ENCODE measurements at places on chromosomes 2 and 18.
A peak's percentile ranks its signal among the peaks of the same experiment; 100 is the strongest.

GRCh38 chr2:19408592-19408991 is 50.2 kb upstream of the OSR1 start:
- DNase-seq, result no peak

GRCh38 chr18:49031511-49032188 is 80.9 kb upstream of the SMAD7 start:
- no peak for DNase-seq

DNA sequence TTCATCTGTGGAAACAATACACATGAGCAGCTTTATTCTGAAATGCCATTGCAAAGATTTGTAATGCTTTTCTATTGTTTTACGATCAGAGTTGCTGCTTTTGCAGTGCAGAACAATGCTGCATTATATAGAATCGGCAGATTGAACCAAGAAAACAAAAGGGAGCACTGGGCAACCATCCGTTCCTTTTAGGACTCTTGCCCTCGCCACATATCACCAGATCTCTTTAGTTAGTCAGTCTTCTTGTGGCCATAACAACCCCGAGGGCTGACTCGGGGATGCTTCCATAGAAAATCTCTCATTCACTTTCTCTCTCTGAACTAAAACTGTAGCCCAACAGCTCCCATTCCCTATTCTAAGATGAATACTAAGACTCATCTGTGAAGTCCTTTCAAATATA is 340.4 kb downstream of the NRXN1 start:
- DNase-seq, result peak; percentile 35

- DNase-seq, result no peak
Observed at GRCh38 chr18:11901826-11902438, 6.2 kb downstream of the MPPE1 start.

DNA sequence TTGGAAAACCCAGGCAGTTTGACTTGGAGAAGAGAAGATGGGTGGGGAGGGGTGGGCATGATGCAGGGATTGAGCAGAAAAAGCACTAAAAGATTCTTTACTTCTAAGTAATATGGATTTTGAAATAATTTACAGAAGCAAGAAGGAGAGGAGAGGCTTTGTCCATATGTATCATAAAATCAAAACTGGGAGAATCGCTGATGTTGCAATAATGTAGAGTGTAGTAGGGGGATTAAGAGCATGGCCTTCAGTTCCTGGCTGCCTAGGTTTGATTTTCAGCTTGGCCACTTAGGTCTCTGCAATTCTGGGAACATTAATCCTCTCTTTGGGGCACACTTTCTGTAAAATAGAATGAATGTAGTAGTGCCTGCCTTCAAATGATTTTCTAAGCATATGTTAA is 1760.4 kb upstream of the CELF4 start:
- no peak for DNase-seq

GRCh38 chr2:231680285-231680991 is 27.9 kb upstream of the PTMA start:
- no peak for DNase-seq

- DNase-seq, result no peak
Observed at GRCh38 chr18:45670281-45670962, 53.6 kb upstream of the SLC14A1 start.

DNA sequence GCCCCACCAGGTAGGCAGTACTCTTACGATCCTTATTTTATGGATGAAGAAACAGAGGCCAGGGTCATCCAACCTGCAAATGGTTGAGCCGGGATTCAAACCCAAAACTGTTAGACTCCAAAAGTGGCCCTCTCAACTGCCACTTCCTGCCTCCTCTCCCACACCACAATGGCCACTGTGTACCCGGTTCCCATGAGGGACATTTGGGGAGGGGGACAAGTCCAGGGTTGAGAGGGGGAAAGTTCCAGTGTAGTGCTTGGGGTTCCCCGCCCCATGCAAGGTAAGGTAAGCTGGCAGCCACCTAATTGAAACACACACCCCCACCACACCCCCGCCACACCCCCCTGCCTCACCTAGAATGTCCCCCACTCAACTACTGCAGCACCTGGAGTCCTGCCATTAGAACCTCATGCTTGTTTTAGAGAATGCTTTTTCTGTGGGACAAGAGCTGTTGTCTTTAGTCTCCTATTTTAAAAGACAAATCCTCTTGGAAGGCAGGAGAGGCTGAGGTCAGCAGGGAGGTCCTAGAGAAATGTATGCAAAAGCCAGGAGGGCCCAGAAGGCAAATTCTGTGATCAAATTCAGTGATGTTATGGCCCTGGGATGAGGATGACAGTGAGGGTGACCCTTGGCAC is 145.2 kb downstream of the ZFP36L2 start:
- no peak for DNase-seq

- no peak for DNase-seq
Observed at GRCh38 chr2:98647636-98648035, 39.2 kb downstream of the UNC50 start.

DNA sequence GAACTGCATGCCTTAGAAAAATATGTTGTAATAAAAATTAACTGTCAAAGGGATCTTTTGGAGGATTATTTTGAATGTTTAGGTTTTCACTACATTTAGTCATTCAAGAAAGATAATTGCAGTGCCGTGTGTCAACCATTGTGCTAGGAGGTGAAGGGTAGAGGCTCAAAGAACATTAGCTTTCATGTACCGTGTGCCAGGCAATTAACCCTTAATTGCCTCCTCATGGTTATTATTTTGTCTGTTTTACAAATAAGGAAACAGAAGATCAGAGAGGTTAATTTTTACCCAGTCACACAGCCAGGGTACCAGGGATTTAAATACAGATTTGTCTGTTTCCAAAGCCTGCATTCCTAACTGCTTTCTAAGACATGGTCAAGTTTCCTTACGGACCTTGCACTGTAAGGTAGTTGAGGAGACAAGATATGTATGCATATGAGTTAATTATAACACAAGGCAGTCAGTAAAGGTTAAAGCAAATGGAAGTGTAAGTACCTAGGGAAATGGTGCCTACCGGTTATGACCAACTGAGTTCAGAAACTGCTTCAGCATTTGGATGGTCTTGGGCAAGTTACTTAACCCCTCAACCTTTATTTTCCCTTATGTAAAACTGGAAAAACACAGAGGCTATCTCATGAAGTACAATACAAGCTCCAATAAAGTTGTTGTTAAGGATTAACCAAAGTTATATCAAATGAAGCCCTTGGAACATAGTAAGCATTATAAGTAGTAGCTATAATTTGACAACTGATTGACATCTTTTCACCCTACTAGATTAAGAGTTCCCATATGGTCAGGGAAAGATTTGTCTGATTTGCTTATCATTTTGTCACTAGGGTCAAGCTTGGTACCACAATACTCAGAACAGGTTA is 434.9 kb downstream of the MBD2 start:
- DNase-seq, result no peak

- no peak for DNase-seq
Observed at GRCh38 chr2:54481686-54482085, 25.6 kb downstream of the SPTBN1 start.

DNA sequence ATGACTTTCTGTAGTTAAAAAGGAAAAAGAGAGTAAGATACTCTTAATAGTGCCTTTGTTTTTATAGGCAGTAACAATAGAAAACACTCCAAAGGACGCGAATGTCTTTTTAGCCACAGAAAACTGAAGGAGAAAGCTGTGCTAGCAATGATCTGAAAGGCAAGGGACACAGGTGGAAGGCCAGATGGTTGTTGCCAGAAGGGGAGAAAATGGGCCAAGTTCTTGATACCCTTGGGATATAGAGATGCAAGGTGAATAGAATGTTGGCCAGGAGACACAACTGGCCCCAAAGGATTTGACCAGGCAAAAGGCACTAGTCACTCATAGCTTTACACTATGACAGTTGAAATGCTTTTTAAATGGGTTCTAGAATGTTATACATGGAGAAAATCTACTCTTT is 180.0 kb downstream of the NRXN1 start:
- DNase-seq, result no peak

GRCh38 chr18:36593001-36593400 is 235.8 kb downstream of the TPGS2 start:
- no peak for DNase-seq

- DNase-seq, result no peak
Observed at GRCh38 chr2:163604941-163605555, 130.8 kb downstream of the FIGN start.

GRCh38 chr2:25229279-25230197 is 61.2 kb upstream of the POMC start:
- no peak for DNase-seq

DNA sequence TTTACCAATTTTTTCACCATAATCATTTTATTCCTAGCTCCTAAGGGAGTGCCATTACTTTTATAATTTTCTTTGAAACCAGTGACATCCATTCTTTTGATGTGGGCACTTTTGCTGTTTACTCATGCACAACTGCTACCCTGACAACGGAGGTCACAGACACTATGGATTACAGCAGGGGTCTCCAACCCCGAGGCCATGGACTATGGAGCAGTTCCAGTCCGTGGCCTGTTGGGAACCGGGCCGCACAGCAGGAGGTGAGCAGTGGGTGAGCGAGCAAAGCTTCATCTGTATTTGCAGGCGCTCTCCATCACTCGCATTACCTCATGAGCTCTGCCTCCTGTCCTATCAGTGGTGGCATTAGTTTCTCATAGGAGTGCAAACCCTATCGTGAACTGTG is 34.6 kb downstream of the PRPF40A start:
- no peak for DNase-seq

DNA sequence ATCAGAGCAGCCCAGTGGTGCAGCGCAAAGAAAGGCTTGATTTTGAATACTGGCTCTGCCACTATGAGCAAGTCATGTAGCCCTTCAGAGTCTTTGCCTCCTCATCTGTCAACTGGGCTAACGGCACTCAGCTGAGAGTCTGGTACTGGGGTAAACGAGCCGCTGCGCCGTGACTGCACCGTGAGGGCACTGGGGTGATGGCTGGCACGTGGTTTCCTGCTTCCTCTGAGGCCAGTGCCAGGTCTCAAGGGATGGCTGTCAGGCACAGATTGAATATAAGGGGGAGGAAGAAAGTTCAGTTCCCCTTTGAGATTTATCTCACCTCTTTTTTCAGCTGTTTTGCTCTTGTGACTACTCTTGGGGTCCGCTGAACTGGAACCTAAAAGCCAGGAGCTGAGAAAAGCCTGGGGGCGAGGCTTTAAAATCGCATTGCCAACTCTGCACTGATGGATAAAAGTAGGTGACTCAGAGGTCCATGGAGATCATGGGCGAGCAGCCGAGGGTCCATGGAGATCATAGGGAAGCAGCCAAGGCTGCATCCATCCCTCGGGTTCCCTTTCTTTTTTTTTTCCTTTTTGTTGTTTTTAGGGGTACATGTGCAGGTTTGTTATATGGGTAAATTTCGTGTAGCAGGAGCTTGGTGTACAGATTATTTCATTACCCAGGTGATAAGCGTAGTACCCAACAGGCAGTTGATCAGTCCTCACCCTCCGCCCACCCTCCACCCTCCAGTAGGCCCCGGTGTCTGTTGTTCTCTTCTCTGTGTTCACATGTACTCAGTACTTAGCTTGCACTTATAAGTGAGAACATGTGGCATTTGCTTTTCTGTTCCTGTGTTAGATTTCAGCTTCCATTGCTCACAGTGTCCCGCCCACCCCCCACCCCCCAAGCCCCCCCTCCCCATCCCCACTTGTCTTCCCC is 114.3 kb downstream of the SPP2 start:
- DNase-seq, result no peak
